ENCODE measurements at places on chromosomes 5 and 9.

GRCh38 chr5:59164041-59164830 is 581.4 kb downstream of the RAB3C start:
- no peak for DNase-seq

GRCh38 chr9:24721621-24722020 is 175.9 kb upstream of the IZUMO3 start:
- no peak for DNase-seq

- DNase-seq = no peak
Observed at GRCh38 chr9:114472765-114473446, 32.4 kb downstream of the WHRN start.

DNA sequence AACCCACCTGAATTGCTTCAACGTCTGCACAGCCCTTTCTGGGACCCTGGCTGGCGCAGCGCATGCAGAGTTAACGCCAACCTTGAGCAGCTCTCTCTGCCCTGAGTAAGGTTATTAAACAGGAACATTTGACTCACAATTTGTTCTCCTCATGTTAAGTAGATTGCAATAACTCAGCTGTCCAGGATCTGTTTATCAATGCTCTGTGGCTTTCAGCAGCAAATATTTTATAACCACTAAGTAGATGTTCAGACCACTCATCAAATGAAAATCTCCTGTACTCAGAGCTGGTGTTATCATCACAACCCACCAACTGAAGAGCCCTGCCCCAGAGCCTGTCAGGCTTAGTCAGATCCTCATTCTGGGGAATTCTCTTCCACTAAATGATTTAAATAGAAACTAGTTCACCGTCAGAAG is 403.0 kb downstream of the ZNF608 start:
- no peak for DNase-seq

- no peak for DNase-seq
Observed at GRCh38 chr9:4192450-4192849, 107.4 kb downstream of the GLIS3 start.

- DNase-seq = no peak
Observed at GRCh38 chr5:55416306-55416705, 108.5 kb downstream of the MTREX start.

DNA sequence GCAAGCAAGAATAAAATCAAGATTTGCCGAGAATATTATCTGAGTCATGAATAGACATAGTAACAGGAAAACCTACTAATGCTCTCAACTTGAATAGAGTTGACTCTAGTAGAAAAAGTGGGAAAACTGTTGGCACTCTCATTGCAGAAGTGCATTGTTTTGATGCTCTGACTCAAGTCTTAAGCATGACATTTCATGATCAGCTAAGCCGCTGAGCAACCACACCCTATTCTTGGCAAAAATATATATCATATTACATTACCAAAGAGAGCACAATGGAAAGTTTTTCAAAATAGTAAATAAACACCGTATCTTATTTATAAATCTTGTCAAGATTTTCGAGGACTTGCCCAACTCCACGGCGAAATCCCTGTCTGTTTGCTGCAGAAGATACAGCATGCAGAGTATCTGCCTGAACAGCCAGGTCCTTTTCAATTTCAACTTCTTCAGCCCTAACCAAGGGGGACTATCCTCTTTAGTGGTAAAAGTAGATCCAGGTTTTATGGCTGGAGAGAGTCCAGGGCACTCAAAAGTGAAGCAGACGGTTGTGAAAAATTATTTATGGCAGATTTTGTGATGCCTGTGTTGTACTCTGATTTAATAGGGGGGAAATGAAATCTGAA is 13.9 kb upstream of the ADAMTSL1 start:
- no peak for DNase-seq

- peak; percentile 58 for DNase-seq
Observed at GRCh38 chr5:135426102-135427082, 20.8 kb downstream of the DCANP1 start.

GRCh38 chr9:110640736-110641135 is 27.9 kb upstream of the MUSK start:
- DNase-seq = no peak

- no peak for DNase-seq
Observed at GRCh38 chr9:131605770-131606590, 60.7 kb downstream of the PRRT1B start.

- no peak for DNase-seq
Observed at GRCh38 chr9:26605367-26605766, 287.2 kb downstream of the CAAP1 start.

DNA sequence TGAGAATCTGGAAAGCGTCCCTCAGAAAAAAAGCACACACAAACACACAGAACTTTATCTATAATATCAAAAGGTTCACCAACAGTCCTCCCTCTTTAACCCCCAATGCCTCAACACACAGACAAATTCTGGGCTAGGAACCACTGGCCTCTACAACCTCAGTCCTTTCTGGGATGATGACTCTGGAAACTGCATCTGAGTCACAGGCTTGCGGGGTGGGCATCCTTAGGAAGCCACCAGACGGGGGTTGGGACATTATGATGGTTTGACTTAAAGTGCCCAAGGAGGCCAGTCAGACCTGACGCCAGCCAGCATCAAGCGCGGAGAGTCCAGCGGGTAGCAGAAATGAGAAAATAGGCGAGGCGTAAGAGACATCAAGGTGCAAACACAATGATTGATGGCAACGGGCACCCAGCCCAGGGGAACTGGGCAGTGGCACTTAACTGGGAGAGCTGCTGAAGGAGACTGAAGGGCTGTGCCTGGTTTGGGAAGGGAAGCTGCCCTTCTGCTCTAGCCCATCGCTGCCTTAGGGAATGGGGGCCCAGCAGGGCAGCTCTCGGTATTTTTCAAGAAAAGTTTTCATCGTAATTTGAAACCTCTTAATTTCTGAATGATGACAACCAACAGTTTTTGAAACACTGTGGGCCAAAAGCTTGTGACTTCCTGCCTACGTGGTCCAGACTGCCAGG is 20.7 kb downstream of the SPRY4 start:
- DNase-seq = no peak

GRCh38 chr9:4496497-4496896 is 6.2 kb downstream of the SLC1A1 start:
- DNase-seq = no peak
